Effector memory CD8-positive, alpha-beta T cell (primary cell): ENCODE measurements at places on chromosomes 16 and 17.

- H3K4me3 ChIP-seq, result no peak overlapping the region
- H3K27ac ChIP-seq, result no peak overlapping the region
- no peaks in the 10 kb centered on the region for H3K27me3 ChIP-seq
- H3K36me3 ChIP-seq, result no peaks in the 10 kb centered on the region
- DNase-seq, result no peak
Measured at GRCh38 chr17:69678206-69678605, 263.7 kb downstream of the MAP2K6 start.

- H3K4me3 ChIP-seq, result no peak overlapping the region
- H3K36me3 ChIP-seq, result peaks cover 97% of the 10 kb centered on the region
- H3K27ac ChIP-seq, result no peak overlapping the region
- DNase-seq, result no peak
Measured at GRCh38 chr17:39517224-39517623, 55.9 kb downstream of the CDK12 start.

GRCh38 chr17:4610162-4610561 lies 25.8 kb downstream of the SMTNL2 start:
- peaks cover 48% of the 10 kb centered on the region for H3K27me3 ChIP-seq
- H3K4me3 ChIP-seq, result no peak overlapping the region
- no peaks in the 10 kb centered on the region for H3K4me1 ChIP-seq

- H3K4me1 ChIP-seq, result no peaks in the 10 kb centered on the region
- no peak overlapping the region for H3K4me3 ChIP-seq
- no peak overlapping the region for H3K27ac ChIP-seq
- DNase-seq, result no peak
- peaks cover 5% of the 10 kb centered on the region for H3K36me3 ChIP-seq
Measured at GRCh38 chr17:11852231-11852630, 145.0 kb downstream of the ZNF18 start.

DNA sequence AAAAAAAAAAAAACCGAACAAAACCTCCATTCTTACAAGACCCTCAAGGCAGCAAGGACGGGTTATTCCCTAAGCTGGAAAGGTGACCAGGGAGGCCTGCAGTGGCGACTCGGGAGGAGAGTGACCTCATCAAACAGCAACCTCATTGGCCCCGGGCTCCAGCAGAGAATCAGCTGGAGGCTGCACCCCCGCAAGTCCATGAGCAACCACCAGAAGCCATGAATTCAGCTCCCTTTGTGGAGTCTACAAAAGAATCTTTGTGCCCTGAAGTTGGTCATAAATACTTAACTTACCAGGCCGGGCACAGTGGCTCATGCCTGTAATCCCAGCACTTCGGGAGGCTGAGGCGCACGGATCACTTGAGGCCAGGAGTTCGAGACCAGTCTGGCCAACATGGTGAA lies 80.9 kb upstream of the CREBBP start:
- H3K36me3 ChIP-seq, result peaks cover 17% of the 10 kb centered on the region
- peak overlapping the region; percentile 86 for H3K27ac ChIP-seq
- no peak for DNase-seq
- H3K4me3 ChIP-seq, result no peak overlapping the region
